Mesothelial cell of epicardium (in vitro differentiated cells): ENCODE measurements at places on chromosomes 6 and 20. TPM values are rescaled to one million over a fixed set of nuclear protein-coding genes. Genes with fewer than 3 reads are reported as not detected.

- DNase-seq, result no peak
Observed at GRCh38 chr6:168149015-168149414, 70.0 kb upstream of the FRMD1 start.

- no peak for DNase-seq
Observed at GRCh38 chr6:30782425-30783014, 38.2 kb upstream of the IER3 start.

GRCh38 chr20:59583428-59584277 is 20.7 kb upstream of the PHACTR3 start:
- no peak for DNase-seq

GRCh38 chr6:83463886-83464285 is 33.0 kb upstream of the ME1 start:
- no peak for DNase-seq

GRCh38 chr20:50386641-50386960 is 123.6 kb upstream of the PTPN1 start:
- no peak for DNase-seq

FAM209B gene
- total RNA-seq, result 0.36 to 0.60 TPM in 2 of 3 replicates, not detected in the other

FNDC11 gene
- 0.86 to 1.4 TPM (median 1.1 TPM) in 3 replicates for total RNA-seq

DNA sequence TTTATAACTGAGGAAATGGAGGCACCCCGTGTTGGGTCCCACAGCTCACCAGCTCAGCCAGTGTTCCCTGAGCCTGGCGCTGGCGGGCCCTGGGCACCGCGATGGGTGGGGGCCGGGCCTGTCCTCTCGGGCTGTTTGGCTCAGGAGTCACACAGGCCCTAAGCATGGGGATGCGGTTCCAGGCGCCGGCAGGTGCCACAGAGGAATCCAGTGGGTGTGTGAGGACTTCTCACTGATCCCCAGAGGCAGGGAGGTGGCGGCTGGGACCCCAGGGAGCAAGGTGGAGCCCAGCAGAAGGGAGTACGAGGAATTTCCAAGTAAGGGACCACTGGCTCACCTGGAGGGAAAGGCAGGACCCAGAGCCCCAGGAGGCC is 57.5 kb downstream of the IRF4 start:
- DNase-seq, result no peak

GRIK2 gene
- 2.9 to 4.1 TPM (median 3.2 TPM) in 3 replicates for total RNA-seq

DNA sequence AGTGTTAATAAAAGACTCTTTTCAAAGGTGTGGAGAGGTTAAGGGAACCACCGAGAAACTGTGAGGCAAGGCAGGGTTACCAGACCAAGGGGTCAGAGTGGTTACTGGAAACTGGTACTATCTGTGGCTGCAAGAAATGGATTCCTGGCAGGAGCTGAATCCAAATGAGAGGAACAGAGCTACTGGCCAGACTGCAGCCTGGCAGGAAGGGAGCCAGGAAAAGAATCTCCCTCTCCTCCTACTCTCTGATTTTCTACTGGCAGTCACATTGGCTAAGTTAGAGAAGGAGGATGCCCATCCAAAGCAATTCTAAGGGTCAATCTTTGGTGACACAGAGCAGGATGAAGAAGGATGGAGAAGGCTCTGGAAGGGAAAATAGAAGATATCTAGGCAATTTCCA is 211.5 kb downstream of the GRM1 start:
- DNase-seq, result no peak

GRCh38 chr6:103000688-103001087 is 1607.2 kb downstream of the GRIK2 start:
- no peak for DNase-seq

SNPH gene
- 3.0 to 3.4 TPM (median 3.3 TPM) in 3 replicates for total RNA-seq

LPA gene
- 0.93 to 2.0 TPM (median 1.3 TPM) in 3 replicates for total RNA-seq

DNA sequence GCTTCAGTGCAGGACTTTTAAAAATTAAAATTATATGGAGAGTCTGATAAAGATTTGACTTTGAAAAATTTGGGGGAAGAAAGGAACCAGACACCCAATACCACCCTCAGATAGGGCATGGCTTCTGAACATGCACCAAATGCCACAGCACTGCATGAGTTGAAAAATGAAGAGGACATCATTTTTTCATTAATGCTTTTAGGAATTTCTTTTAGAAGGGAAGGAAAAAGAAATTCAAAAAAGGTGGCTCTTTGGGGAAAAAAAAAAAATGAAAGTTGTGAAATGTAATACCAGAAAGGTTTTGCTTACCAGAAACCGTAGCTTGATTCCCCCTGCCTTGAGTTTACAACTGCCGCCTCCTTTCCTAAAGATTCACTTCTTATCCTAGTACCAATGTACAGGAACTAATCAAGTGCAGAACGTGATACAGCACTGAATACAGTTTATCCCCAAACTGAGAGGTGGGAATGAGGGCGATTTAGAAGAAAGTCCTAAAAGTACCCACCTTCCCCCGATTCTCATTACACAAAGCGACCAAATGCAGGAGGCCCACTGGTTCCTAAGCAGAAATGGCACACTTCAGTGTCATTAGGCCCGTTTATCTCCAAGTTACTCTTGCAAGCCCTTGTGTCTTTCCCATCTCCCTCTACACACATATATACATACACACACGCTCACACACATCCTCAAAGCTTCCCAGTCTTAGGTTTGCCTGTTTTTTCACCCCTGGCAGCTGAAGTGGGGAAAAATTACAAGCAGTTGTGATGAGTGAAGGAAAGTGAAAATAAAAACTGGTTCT is 2.8 kb downstream of the PPP1R10 start:
- DNase-seq, result no peak

DNA sequence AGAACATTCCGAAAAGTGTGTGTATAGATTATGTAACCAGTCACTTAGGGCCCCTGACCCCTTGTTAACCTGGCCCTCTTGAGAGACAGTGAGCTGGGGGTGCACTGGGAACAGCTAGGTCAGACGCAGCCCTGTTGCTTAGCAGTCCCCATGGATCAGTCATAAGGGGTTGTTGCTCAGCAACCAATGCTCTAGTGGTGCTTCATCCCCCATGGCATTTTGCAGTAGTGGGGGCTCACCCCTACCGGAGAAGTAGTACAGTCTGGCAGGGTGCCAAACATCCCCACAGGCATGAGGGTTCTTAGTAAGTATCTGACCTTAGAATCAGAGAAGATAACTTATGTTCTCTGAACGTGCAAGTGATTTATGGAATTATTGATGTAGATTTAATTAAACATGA is 12.3 kb downstream of the PKIB start:
- DNase-seq, result peak; percentile 42

SEC23B gene
- 33.1 to 38.0 TPM (median 35.2 TPM) in 3 replicates for total RNA-seq

ADGRG6 gene
- total RNA-seq, result 33.5 to 36.6 TPM (median 35.4 TPM) in 3 replicates

DNA sequence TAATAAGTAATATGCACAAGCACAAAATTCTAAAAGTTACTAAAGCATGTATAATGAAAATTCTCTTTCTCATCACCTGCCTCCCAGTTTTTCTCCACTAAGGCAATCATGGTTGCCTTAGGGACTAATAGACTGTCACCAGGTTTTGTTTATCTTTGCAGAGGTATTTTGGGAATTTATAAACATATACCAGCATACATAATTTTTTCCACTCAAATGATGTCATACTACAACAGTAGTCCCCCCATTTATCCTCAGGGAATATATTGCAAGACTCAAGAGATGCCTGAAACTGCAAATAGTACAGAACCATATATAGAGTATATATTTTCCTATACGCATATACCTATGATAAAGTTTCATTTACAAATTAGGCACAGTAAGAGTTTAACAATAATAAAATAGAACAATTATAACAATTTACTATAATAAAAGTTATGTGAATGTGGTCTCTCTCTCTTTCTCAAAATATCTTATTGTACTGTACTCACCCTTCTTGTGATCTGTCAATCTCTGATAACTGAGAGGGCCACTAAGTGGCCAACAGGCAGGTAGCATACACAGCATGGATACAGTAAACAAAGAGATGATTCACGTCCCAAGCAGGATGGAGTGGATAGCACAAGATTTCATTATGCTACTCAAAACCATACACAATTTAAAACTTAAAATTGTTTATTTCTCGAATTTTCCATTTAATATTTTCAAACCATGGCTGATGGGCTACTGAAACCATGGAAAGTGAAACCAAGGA is 19.7 kb downstream of the RBL1 start:
- DNase-seq, result no peak

RAD21L1 gene
- total RNA-seq, result not detected in 3 replicates

DNA sequence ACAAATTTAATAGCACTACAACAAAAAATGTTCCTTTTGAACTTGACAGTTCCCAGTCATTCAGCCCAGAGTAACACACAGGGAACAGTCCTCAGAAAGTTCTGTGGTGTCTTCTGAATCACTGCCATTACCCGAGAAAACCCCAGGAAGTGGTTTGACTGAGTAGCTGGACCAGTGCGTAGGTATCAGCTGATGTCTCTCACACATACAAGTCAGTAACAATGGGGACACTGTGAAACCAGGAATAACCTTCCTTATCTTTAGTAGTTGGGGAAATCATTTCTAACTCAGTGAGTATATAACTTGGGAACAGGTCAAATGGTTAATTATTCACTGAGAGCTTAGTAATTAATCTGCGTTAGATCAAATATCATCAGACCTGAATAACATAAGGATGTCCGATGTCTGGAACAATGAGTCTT is 73.1 kb downstream of the HIVEP2 start:
- DNase-seq, result no peak

DNA sequence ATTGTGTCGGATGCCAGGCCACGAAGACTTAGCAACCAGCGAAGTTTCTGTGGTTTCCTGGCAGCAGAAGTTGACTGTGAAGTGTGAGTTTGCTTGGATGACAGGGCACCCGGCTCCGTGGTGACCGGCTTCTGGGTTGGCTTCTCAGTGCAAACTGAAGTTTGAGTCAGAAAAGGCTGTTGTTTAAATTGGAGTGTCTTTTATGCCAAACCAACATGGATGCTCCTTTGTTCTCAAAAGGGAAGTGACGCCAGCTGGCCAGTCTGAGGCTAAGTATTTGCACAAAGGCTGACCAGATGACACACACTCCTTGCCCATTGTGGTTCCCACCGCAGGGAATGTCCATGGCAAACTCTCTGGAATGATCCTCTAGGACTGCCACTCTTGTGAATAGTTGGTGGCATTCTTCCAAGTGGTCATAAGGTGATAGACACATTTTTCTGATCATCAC is 164.8 kb upstream of the QKI start:
- no peak for DNase-seq

NKX2-2 gene
- not detected in 3 replicates for total RNA-seq

DNA sequence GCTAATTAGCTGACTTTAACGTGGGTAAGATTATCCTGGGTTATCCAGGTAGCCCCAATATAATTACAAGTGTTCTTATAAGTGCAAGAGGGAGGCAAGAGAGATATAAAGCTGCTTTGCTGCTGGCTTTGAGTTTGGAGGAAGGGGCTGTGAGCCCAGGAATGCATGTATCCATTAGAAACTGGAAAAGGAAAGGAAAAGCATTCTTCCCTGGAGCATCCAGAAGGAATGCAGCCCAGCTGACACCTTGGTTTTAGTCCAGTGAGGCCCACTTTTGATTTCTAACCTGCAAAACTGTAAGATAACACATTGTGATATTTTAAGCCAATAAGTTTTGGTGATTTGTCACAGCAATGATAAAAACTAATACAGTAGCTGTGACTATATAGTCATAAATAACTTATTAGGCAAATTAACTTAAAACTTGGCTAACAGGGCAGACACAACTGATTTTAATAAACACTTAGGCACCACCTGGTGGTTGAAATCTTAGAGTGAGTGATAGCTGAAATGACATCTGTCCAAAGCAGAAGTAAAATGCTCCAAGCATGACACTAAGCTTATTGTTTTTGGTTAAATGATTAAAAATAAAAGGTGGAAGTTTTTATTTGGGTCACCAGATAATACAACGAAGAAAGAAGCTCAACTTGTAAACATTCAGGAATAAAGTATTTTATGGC is 35.6 kb downstream of the ADGRF4 start:
- DNase-seq, result no peak

HS3ST5 gene
- total RNA-seq, result 0.16 to 0.49 TPM (median 0.27 TPM) in 3 replicates

COX4I2 gene
- total RNA-seq, result 0.34 TPM in 1 of 3 replicates, not detected in the others

DNAH8 gene
- total RNA-seq, result 0.02 to 0.25 TPM in 2 of 3 replicates, not detected in the other

- no peak for DNase-seq
Observed at GRCh38 chr6:73088138-73088813, 137.0 kb downstream of the KHDC1L start.

MATN4 gene
- total RNA-seq, result 0.11 TPM in 1 of 3 replicates, not detected in the others

DNA sequence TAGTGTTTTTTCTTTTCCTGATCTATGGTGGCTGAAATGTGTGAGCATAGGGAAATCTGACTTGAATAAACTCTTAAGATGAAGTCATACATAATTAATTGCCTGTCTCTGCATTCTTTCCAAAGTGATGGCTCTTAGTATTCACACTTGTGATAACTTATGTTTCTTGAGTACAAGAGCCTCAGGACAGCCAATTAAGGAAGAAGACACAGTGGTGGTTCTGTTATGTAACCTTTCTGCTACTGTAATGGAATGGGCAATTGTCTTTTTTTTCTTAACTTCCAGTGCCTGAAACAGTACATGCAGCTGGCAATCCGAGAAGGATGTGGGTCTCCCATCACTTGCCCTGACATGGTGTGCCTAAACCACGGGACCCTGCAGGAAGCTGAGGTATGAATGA is 40.1 kb downstream of the RNF144B start:
- DNase-seq, result no peak

- no peak for DNase-seq
Observed at GRCh38 chr6:119318176-119318575, 31.4 kb downstream of the MAN1A1 start.

- no peak for DNase-seq
Observed at GRCh38 chr6:71198908-71199307, 89.7 kb upstream of the OGFRL1 start.

- no peak for DNase-seq
Observed at GRCh38 chr6:165634101-165634880, 28.8 kb downstream of the PDE10A start.

GRCh38 chr6:137157601-137158000 is 15.8 kb downstream of the IL22RA2 start:
- DNase-seq, result no peak

SYCP2L gene
- 16.6 to 20.1 TPM (median 19.9 TPM) in 3 replicates for total RNA-seq

R3HDML gene
- not detected in 3 replicates for total RNA-seq

CD24 gene
- total RNA-seq, result 377 to 390 TPM (median 382 TPM) in 3 replicates
